ENCODE measurements at places on chromosomes 12 and 14.

GRCh38 chr14:71328183-71328582 lies 420.9 kb downstream of the PCNX1 start:
- no peak for DNase-seq

DNA sequence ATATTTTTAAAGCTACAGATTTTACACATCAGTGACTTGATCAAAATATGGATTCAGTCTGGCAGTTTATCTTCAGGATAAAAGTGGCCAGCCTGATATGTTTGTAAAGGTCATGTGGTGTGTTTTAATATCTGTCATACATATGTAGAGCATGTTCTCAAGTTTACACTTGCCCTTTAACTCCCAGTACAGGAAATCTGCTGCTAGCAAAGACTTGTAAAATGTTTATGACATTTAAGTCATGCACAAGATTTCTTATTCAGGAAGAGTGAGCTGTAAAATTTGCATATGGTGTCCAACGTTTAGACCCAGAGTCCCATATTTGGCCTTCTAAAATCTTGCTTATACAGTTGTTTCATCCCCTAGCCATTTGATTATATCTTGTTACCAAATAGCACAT lies 197.5 kb upstream of the FLRT2 start:
- DNase-seq, result no peak

- no peak for DNase-seq
Measured at GRCh38 chr12:17928708-17929366, 161.2 kb downstream of the RERGL start.

- DNase-seq, result no peak
Measured at GRCh38 chr14:51018521-51018920, 74.2 kb upstream of the PYGL start.

- no peak for DNase-seq
Measured at GRCh38 chr14:100725587-100726387, 905 bp upstream of the DLK1 start.

GRCh38 chr14:70358631-70359030 lies 852 bp downstream of the COX16 start:
- DNase-seq, result no peak

DNA sequence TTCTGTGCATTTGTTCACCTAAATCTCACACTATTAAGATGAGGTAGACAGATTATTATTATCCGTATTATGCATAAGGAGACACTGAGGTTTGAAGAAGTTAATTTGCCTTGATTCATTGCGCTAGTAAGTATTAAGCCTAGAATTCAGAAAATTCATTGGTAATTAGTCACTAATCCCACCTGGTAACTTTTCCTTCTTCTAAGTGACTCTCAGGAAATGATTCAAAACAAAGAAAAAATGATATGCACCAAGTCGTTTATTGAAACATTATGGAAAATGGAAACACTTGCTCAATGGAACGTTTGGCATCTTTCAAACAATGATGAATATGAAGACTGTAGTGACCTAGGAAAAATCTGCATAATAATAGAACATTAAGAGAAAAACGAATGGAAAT lies 15.2 kb downstream of the RFX4 start:
- no peak for DNase-seq

- DNase-seq, result no peak
Measured at GRCh38 chr12:11568762-11569478, 80.6 kb upstream of the ETV6 start.

- DNase-seq, result no peak
Measured at GRCh38 chr14:22332686-22333421, 256.2 kb downstream of the DAD1 start.

- DNase-seq, result no peak
Measured at GRCh38 chr14:68511129-68512047, 281.5 kb downstream of the ZFP36L1 start.

GRCh38 chr14:61321385-61322010 lies at the start of gene PRKCH:
TSS of gene PRKCH (plus strand) at chr14:61321579. CDS start at chr14:61322102, 523 bp downstream.
- no peak for DNase-seq

DNA sequence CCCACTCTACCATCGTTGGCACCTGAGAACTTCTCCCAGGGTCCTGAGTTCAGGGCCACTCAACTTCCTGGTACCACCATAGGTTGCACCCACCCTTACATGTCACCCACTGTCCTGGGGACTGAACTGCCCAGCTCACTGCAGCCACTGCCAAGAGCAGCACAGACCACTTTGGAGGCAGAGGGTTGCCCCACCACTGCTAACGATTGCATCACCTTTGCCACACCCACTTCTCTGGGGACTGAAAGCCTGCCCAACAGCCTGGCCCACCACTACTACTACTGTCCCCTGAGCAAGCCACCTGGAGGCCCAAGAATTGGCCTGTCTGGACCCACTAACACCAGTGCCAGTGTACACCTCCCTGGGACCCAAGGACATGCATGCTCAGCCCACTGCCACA lies 27.6 kb downstream of the CACNA2D4 start:
- DNase-seq, result no peak

DNA sequence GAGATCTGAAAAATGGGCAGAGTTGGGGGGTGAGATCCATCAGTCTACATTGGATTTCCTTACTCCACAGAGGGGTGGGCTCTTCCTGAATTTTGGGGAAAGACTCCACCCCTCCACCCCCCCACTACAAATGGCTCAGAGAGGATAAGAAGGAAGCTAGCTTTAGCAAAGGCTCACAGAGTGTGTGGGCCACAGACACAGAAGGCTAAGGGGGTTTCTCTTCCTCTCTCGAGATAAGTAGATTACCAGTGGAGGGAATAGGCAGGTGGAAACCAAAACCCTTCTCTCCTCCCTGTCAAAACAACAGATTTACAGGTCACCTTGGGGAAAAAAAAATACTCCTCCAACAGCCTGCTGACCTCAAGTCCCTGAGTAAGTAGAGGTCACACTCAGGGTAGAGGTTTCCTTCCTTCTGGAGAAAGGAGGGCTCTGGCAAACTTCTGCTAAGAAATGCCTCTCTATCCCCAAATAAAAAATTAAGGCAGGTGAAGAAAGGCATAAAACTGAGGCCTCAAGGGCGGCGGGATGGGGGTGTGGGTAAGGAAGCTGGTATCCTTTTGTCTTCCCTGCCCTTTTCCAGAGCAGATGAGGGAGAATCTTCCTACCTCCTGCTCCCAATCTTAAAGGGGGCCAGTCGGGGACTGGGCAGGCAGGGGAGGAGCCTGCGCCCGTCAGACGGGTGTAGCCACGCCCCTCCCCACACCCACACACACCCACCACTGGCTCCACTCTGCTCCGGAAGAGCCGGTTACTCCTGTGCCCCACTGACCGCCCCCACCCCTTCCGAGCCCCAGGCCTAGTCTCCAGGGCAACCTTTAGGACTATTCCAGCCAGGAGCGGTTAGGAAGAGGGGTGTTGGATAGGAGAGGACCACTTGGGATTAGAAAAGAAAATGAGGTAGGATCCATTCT lies 1.9 kb upstream of the BAZ2A start:
- DNase-seq, result no peak

GRCh38 chr12:90854136-90854689 lies 100.8 kb downstream of the CCER1 start:
- DNase-seq, result no peak

DNA sequence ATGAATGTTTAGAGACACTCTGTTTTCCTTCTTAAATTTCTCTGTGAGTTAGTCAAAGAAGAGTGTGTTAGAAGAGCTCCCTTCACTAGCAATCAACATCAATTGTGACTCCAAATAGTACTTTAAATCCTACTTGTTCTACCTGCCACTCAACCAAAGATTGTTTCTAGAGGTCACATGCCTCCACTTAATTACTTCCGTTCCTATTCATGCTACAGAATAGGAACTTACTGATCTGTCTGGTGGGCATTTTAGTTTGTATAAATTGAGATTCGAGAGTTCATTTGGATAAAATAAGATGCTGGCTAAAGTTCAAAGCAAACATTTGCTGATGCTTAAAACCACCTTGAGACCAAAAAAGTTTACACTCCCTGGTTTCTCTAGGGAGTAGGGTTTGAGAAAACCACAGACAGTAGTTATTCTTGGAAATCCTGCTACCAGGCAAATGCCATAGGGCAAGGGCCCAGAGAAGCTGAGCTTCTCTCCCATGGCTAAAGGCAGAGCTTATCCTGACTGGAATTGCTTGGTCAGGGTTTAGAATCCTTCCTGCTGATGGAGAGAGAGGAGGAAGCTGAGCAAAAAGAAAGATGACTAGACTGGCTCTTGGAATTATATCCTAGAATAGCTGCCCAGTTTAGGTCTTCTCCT lies 389.6 kb upstream of the ATP2B1 start:
- no peak for DNase-seq

DNA sequence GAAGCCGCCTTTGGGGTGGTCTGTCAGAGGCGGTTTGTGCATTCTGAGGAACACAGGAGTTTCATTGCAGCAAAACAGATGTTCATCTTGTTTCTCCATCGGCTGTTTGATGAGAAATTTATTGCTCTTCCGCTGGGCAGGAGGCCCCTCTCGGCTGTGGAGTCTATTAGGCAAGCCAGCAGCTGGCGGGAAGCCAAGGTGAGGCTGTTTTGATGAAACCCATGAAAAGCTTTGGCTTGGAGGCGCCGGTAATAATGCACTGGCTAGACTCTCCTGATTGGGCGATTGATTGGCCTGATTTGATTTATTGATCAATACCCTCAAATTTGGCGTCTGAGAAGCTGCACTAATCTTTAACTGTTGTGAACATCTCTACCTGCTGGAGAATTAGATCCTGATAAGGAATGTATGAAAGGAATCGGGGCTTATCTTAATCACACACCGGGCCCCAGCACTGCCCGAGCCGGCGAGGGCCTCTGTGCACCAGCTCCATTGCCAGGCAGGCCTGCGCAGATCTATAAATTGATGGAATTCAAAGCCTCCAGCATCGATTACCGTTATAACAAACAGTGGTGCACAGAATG lies 187.7 kb downstream of the PHETA1 start:
- DNase-seq, result no peak

DNA sequence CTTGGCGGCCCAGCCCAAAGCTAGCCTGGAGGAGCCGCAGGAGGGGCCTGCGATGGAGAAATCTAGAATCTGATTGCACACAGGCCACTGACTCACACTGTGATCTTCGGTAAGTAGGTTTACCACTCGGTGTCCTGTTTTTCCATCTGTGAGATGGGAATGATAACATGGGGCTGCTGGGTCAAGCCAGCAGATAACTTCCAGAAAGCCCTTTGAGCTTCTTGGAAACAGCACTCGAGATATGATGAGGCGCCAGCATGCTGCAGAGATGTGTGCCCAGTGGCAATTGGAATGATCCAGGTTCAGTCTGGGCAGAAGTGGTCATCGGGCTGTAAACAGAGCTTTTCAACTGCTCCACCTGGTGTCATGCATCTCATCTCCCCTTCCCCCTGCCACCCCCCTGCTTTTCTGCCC lies 771.3 kb upstream of the TBX3 start:
- DNase-seq, result no peak

DNA sequence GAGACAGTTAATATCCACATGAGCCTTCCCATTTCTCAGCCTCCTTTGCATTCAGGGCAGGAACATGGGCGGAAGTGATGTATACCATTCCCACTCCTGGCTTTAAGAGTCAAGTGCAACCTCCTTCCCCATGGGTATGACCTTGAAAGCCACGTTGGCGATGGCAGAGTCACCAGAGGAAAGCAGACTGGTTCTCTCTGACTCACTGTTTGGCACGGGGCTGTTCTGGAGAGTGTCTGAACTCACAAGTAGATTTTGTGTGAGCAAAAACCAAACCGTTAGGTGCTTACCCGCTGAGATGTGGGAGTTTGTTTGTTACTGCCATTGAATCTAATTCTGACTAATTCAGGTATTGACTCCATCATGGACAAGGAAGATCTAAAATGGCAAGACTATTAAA lies 36.7 kb upstream of the PZP start:
- DNase-seq, result no peak

DNA sequence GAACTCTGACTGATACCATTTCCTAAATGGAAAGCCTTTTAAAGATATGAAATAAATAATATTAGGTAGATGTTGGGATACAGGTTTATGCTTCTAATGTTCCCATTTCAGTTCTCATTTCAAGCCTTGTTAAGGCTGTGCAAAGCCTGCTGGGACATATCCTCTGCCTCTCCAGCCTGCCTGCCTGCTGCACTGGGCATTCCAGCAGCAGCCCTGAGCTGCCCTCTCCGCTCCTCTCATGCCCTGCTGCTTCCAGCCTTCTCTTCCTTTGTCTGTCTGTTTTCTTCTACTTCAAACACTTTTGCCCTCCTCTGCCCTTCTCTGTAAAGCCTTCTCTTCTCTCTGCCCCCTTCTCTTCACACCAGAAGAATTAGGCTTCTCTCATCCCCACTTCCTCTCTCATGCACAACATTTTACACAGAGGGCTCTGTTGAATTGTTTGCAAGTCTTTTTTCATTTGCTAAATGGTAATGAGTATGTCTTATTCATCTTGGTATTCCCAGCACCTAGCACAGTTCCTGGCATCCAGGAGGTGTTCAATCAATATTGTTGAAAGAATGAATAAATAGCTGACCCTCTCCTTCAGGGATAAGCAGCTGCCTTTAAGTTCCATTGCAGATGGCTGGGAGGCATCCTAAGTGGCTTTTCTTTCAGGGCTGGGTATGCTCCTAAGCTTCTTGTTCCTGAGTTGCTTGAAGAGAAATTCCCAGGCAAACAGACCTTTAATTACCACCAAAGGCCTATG lies 292.3 kb downstream of the TMEM117 start:
- DNase-seq, result no peak

- no peak for DNase-seq
Measured at GRCh38 chr12:68446384-68446783, 114.2 kb upstream of the MDM1 start.

DNA sequence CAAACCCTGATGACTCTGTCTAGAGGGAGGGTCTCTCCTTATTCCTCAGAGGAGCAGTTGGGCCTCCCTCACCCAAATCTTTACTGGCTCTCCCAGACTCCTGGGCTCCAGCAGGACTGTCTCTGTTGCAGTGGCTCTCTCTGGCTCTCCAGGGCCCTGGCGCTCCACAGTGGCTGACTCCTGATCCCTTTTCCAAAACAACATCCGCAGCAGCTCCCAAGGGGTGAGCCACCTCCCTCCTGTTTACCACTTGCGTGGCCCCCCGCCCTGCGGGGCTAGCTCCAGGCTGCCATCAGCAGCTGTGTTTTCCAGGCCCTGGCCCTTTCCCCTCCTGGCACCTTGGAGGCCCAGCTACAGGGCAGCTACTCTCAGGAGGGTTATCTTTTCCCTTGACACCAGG lies 123.5 kb downstream of the CALM1 start:
- DNase-seq, result no peak

DNA sequence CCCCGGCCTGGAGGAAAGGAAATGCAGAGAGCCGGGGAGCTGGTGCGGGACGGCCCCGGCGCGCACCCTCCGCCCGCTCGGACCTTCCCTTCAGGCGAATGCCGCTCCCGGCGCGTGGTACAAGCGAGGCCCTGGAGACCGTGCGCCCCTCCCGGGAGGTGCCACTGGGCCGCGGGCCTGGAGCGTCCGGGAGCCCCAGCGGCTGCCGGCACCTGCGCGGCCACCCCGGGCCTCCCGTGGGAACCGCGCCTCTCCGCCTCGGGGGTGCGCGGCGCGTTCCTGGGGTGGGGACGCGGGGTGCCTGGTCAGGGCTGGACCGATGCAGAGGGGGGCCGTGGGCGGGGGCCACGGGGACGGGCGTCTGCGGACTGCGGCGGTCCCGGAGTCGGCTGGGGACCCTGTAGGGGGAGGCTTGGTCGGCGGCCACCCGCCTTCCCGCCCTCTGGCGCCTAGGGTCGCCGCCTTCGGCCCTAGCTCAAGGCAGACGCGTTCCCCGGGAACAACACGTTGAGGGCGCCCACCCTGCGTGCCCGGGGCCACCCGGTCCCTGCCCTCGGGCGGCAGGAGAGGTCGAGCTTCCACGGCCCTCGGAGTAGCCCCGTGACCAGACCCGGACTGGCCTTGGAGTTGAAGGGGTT lies 599 bp downstream of the PAPLN start:
- no peak for DNase-seq
